ENCODE measurements at places on chromosomes 2 and 18.

DNA sequence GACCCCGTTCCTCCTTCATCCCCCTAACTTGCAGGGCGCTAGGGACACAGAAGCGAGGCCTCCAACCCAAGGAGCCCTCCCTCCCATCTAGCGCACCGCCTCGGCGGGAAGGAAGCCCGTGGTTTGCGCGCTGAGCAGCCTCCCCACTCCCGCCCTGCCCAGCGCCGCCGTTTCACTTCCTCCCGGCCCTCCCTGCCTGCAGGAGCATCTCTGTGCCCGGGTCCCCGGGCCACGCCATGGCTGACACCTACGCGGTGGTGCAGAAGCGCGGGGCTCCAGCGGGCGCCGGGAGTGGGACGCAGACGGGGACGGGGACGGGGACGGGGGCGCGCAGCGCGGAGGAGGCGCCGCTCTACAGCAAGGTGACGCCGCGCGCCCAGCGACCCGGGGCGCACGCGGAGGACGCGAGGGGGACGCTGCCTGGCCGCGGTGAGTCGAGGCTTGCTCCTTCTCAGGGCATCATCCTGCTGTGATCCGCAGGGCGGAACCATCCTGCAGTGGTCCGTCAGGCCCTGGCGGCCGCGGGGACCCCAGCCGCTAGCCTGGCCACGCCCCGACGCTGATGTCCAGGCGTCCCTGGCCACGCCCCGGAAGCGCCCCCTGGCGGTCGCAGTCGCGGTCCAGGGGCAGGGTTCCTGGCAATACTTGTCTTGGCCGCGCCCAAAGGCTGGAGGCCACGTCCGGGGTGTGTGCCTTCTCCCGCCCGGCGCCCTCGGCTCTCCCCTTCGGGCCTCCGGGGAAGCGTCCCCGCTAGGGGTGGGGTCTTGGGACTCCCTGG, 16.4 kb downstream of the PTPN18 start:
- DNase-seq: peak; percentile 68

DNA sequence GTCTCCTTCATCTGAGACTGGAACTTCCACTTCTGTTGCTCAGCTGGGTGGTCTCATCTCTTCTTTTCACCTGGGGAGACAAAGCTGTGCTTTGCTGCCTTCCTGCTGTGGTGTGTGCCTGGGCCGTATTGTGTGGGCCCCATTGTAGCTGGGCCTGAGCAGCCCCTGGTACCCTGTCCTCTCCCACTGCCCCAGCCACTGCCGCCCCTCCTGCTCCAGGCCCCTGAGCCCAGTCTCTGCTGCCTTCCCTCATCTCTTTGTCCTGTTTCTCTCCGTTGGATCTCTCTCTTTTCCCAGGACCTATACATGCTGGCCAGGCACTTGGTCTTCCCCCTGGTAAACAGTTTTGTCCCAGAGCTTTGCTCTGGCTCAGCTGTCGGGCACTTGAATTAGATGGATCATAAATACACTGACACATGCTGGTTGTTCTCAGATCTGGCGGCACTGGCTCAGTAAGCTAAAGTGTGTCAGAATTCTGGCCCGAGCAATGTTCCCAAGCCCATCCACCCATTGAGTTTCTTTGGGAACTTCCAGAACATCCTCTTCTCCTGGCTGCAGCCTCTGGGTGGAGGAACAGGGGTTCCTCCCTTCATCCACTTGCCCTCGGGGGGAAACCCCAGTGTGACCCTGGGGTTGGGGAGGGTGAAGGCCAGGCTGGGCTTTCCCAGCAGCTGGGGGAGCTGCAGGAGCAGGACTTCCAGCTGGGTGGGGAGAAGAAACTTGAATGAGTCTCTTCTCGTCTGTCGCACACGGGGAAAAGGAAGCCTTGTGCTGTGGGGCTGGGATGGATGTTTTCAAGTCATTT, 99.0 kb downstream of the DGKD start:
- DNase-seq: no peak

- DNase-seq: no peak
Measured at GRCh38 chr18:48986851-48987761, 36.3 kb upstream of the SMAD7 start.

GRCh38 chr2:42087857-42088195, 40.0 kb downstream of the PKDCC start:
- DNase-seq: peak; percentile 19
